ENCODE measurements at places on chromosomes 12 and 14.
A peak's percentile ranks its signal among the peaks of the same experiment; 100 is the strongest.

- DNase-seq, result no peak
These were observed 110.0 kb upstream of the EEA1 start for GRCh38 chr12:93039062-93039461.

DNA sequence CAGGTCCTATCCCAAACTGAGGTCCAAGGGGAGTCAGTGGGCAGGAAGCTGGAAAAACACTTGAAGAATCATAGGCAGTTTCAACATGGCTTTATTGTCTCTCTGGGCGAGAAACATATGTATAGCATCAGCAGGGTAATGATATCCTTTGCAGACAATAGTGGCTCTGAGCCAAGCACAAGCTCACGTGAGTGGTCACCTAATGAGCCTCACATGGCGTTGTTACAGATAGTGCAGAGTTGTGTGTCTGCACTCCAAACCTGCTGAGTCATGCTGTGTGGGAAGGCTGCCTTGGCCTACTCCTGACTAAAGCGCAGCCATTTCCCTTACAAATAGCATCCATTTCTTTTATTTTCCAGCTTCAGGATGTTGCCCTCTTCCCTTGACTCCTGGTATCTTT lies 105.2 kb upstream of the SYT1 start:
- no peak for DNase-seq

- DNase-seq, result no peak
These were observed 4.5 kb downstream of the FICD start for GRCh38 chr12:108519558-108519957.

- no peak for DNase-seq
These were observed 720.9 kb downstream of the FSCB start for GRCh38 chr14:43786066-43786762.

GRCh38 chr14:32606301-32606700 lies 277.2 kb downstream of the AKAP6 start:
- DNase-seq, result no peak

DNA sequence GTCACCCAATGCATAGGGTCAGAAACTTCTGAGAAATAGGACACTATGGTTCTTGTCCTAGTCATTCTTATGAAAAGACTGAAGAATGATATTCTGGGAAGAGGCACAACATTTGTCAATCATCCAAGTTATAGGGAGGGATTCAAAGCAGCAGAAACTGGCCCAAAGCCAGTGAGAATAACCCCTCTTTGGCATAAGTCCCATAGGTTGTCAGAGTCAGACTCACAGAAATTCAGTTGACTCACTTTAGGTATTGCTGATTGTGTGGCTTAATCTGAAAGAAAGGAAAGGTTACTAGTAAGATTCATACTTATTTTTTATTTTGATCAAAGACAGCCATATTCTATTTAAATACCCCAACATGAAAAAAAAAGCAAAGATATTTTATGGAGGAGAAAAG lies 151.0 kb downstream of the SRGAP1 start:
- DNase-seq, result no peak

GRCh38 chr12:30251546-30251945 lies 444.1 kb downstream of the IPO8 start:
- no peak for DNase-seq

DNA sequence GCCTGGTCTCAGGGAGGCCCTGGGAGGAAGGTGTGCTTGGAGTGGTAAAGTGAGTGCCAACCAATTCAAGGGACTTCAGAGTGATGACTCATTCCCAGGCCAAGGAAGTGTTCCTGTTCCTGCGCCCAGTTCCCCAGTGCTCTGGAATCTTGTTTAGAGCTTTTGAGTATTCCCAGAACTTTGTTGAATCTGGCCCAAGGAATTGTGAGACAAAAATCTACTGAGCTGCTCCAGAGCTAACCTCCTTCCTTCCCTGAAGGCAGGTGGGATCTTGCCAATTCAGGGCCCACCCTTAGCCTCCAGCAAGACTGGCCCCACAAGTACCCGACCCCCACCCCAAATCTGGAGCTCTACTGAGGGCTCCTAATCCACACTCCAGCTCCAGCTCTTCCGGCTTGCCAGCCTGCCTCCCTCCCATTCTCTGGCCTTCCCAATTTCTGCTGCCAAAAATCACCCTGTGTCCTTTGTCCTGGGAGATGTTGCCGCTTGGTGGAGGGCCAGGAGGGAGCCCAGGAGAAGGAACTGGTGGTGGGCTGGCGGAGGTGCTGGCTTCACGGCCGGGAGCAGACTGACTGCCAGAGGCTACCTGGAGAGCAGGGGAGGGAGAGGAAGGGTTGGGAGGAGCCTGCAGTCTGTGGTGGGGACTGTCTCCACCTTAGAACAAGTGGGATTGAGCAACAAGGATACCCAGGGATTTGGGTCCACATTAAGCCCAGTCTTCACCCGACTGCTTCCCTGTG lies 2.0 kb upstream of the ATN1 start:
- DNase-seq, result no peak

GRCh38 chr12:121575952-121576625 lies 4.7 kb downstream of the KDM2B start:
- DNase-seq, result no peak

DNA sequence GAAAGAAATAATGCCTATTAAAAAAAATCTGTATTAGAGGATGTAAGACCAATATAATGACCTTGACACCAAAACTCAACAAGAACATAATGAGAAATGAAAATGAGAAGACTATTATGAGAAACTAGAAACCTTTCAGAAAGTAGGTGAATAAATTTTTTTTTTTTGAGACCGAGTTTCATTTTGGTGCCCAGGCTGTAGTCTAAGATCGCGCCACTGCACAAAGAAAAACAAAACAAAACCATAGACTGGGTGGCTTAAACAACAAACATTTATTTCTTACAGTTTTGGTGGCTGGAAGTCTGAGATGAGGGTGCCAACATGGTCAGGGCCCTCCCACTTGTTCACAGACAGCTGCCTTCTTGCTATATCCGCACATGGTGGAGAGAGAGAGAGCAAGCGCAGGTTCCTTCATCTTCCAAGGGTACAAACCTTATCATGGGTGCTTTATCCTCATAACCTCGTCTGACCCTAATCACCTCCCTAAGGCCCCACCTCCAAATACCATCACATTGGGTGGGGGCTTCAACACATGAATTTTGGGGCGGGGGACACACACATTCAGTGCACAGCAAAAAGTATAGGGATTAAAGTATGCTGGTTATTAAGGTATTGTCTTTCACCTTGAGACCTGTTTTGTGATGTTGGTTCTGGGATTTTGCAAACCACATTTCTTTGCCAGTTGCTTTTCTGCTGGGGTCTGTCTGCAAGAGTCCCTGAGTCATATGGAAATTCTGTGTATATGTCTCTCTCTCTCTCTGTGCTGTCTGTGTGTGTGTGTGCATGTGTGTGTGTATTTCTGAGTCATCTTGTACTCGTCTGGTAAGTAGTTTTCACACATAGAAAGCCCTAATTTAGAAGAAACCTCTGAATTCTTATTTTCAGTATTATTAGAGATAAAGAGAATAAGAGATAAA lies 26.2 kb downstream of the ZCRB1 start:
- DNase-seq, result peak; percentile 32

GRCh38 chr12:13387101-13387500 lies 190.6 kb downstream of the EMP1 start:
- DNase-seq, result no peak

- no peak for DNase-seq
These were observed 17.8 kb downstream of the RASSF8 start for GRCh38 chr12:25976289-25976688.

DNA sequence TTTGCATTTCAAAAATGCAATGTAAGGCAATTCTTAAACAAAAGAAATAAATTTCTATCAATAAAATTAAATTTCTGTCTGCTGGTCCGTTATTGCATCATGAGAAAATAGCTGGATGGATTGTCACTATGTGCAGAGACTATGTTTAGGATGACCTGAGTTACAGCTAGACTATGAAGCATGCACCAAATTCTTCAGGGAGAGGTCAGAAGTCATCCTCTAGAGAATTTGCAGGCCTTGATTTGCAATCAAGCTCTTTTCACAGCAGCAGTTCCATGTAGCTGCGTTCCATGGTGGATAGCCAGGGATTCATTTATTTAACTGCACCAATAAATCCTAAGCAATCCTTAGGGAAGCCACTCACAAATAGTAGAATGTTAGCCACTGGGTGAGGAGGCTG lies 253.7 kb downstream of the MSRB3 start:
- no peak for DNase-seq

DNA sequence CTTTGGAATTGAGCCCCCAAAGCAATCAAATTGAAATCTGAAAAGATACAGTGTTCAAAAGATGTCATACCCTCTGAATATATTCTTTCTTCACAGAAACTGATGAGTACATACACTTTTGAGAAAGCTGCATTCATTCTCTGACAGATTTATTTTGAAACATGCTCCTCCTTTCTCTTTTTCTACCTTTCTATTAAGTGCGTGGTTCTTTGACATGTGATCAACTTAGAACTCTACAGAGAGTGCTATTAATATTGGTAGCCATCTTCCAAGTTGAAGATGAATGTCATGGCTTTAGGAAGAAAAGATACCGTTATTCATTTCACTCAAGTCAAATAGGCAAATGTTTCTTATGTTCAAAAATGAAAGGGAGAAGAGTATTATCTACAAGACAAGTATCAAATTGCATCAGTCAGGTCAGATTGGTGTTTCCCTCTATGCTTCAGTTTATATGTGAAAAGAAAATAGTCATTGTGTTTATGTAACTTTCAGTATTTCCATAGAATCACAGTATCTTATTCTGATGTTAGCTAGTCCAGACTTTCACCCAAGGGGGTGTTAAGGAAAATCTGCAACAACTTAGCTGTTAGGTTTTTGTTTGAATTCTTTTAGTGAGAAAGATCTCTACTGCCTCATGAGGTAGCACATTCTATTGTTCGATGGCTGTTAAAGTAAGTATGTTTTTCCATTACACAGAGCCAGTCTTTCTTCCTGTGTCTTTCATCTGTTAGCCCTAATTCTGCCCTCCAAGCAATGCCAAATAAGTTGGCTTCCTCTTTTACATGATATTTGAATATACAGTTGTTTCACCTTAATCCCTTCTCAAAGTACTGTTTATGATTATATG lies 55.4 kb upstream of the GARIN2 start:
- no peak for DNase-seq

DNA sequence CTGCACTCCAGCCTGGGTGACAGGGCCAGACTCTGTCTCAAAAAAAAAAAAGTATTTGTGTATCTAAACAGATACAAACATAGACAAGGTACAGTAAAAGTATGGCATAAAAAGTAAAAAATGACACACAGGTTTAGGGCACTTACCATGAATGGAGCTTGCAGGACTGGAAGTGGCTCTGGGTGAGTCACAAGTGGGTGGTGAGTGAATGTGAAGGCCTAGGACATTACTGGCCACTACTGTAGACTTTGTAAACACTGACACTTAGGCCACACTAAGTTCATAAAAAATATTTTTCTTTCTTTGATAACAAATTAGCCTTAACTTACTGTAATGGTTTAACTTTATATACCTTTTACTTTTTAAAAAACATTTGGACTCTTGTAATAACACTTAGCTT lies 38.0 kb upstream of the EIF5 start:
- no peak for DNase-seq

DNA sequence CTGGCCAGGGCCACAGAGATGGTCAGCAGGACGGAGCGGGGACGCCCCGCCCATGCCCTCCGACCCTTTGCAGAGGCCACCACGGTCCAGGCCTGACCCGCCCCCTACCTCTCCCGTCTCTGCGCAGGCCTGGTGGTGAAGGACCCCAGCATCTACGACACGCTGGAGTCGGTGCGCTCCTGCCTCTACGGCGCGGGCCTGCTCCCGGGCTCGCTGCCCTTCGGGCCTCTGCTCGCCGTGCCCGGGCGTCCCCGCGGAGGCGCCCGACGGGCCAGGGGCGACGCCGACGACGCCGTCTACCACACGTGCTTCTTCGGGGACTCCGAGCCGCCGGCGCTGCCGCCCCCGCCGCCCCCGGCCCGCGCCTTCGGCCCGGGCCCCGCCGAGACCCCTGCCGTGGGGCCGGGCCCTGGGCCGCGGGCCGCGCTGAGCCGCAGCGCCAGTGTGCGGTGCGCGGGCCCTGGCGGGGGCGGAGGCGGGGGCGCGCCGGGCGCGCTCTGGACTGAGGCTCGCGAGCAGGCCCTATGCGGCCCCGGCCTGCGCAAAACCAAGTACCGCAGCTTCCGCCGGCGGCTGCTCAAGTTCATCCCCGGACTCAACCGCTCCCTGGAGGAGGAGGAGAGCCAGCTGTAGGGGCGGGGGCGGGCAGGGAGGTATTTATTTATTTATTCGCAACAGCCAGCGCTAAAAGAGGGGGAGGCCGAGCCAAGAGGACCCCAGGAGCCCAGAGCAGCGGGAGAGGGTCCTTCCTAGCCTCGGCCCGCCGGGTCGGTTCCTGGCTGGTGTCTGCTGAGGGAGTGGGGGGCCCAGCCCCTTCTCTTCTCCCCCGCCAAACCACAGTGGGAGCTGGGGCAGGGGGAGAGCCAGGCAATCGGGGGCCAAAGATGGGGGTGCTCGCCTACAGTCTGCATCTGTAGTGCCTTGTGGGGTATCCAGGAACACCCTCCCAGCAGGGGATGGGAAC lies 8.1 kb downstream of the TAMALIN start:
- DNase-seq, result no peak

DNA sequence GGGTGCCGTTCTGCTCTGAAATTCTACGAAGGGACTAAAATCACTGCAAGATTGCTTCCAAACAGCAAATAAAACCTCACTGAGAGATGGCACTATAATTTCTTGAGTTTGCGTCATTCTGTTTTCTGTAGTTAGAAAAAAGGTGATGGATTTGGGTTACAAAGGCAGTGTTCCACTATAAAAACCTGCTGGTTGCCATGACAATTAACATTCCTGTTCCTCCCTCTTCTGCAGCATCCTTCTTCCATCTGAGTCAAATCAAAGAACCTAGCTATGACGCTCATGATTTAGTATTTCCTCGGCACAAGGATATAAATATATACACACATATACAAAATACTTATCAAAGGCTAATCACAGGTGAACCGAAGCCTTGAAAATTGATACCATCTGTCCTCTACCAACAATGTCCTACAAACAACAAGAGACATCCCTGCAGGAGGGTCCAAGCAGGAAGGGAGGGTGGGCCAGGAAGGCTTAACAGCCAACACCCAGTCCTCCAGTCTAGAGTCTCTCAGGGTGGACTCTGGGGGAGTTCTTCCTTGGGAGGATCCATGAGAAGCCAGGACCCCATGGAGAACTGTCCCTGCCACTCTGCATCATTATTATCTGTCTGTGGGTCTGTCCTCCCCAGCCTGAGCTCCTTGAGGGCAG lies 21.4 kb downstream of the TMCC3 start:
- DNase-seq, result no peak

DNA sequence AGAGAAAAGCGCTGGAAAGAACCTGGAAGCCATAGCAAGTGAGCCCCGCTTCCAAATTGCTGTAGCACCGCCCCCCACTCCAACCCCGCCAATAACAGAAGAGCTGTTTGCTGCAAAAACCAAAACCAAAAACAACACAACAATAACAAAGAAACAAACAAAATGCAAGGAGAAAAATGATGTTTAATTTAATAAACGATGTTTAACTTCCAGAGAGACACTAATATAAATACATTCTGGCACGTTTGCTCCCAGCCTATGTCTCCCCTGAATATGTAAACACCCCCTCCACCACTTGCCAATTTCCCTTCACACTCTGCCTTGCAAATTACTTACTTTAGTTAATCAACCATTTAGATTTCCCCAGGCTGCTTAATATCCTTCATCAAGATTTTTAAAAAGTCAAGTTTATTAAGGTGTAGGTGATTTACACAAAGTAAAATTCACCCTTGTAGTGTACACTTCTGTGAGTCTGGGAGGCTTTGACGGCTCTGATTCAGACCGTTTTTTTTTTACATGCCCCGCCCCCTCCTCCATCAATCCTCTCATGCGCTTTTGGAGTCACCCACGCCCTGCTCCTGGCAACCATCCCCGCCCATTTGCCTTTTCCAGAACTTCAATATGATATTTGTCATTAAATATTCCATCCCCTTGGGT lies 482 bp upstream of the IFI27L2 start:
- no peak for DNase-seq

GRCh38 chr14:88422047-88422446 lies 36.6 kb downstream of the SPATA7 start:
- DNase-seq, result no peak
